ENCODE measurements at places on chromosomes 16 and 17.
A peak's percentile ranks its signal among the peaks of the same experiment; 100 is the strongest.

DNA sequence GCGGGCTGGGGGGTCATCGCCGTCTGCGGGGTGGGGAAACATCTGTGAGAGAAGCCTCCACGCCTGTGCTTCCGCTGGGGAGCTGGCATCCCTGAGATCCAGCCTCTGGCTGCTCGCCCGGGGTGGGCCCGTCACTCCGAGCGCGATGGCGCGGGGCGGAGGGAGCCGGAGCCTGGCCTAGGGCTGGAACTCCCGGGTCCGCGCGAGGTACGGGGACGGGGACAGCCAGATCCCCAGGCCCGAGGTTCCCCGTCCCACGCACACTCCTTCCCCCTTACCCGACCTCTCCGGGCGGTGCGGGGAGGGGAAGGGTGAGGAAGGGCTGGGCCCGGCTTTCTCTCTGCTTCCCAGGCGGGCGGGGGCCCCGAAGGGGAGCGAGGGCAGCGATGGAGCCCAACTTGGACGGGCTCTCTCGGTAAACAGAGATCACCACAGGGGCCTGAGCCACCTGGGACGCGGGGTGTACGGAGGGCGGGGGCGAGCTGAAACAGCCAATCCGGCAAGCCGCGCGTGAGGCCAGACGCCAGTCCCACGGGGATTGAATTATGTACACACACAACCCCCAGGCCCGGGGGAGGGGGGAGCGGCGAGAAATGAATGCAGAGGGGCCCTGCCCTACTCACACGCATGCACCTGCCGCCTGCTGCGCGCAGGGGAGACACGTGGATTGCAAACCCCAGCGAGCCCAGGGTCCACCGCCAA lies at the start of gene SLC16A11:
TSS of gene SLC16A11 (minus strand) at position 596 of the 702 bp plus-strand sequence. CDS start at position 17, 579 bp downstream.
- DNase-seq: no peak

GRCh38 chr16:84898447-84898846 lies 78.7 kb downstream of the CRISPLD2 start:
- DNase-seq: no peak

DNA sequence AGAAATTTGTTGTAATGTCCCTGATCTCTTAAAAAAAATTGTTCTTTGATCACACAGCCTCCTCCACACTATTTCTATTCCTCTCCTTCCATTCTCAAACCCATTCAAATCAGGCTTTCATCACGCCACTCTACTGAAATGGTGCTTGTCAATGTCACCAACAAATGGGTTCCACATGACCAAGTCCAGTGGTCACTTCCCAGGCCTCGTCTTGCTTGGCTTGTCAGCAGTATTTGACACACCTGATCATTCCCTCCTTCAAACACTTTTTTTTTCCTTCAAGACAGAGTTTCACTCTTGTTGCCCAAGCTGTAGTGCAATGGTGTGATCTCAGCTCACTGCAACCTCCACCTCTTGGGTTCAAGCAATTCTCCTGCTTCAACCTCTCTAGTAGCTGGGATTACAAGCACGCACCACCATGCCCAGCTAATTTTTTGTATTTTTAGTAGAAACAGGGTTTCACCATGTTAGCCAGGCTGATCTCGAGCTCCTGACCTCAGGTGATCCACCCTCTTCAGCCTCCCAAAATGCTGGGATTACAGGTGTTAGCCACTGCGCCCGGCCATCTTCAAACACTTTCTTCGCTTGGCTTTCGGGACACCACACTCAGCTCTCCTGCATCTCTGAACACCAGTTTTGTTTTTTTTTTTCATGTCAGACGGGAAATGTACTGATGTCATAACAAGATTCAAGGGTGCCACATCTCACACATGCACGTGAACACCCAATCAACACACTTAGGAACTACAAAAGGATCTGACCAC lies 18.3 kb downstream of the NQO1 start:
- no peak for DNase-seq

DNA sequence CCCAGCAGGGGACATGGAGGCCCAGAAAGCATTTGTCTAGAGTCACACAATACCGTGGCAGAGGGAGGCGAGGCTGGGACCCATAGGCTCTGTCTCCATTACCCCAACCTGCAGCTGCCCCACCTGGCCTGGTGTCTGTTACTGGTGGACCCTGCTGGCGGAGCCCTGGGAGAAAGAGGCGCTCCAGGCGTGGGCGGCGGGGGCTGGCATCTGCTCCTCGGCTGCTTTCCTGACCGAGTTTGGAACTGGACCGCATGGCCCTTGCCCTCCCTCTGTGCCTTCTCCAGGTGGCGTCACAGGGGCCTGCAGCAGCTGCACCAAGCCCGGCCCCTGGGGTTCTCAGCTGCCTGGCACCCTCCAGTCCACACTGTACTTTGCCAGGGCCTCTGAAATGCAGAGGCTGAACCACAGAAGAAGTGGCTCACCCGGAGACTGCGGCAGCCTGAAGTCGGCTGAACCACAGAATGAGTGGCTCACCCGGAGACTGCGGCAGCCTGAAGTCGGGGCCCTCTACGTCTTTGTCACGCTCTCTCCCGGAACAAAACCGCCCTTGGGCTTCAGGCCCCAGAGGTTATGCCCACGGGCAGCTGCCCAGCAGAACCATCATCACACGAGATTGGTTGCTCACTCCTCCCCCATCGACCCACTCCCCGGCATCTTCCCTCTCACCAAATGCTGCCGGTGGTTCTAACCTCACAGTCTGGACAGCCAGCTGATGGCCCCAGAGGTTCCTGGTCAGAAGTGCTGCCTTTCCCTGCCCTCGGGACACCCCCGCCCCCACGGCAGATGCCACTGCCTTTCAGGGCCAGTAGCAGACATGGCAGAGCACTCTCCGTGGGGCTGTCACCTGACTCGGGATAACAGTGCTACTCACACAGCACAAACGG lies 20.2 kb downstream of the CBFA2T3 start:
- DNase-seq: no peak

- no peak for DNase-seq
These were observed 5.1 kb upstream of the PERCC1 start for GRCh38 chr16:1425616-1426370.

DNA sequence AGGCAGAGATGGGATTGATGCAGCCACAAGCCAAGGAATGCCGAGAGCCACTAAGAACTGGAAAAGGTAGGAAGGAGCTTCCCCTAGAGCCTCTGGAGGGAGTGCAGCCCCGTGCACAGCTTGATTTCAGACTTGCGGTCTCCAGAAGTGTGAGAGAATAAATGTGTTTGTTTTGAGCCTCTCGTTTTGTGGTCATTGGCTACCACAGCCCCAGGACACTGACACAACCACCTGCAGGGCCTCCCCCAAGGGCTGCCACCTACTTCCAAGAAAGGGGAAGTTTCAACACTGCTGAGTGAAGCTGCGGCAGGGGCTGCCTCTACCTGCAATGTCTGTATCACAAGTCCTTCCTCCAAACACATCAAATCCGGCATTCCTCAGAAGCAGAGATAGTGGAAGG lies 346.9 kb downstream of the C16orf95 start:
- DNase-seq: no peak

DNA sequence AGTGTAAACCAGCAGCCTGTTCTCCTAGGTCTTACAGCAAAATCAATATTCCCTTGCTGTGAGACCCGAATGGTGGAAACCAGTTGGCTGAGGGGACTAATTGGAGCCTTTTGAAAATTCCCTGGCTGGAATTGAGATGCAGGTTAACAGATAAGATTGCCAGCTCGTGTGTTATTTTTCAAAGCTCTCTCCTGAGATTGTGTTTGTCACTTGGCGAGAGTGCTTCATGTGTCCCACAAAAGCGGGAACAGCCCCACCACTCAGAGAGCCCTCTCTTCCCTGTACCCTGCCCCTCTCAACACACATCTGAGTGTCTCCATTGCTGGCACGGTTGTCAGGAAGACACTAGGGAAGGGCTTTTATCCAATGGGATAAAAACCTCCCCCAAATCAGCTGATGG lies 356.1 kb downstream of the CPPED1 start:
- DNase-seq: no peak

- DNase-seq: no peak
These were observed 92.4 kb downstream of the HAPSTR1 start for GRCh38 chr16:9183682-9184353.

- no peak for DNase-seq
These were observed 122.4 kb upstream of the WSCD1 start for GRCh38 chr17:5947701-5948180.

DNA sequence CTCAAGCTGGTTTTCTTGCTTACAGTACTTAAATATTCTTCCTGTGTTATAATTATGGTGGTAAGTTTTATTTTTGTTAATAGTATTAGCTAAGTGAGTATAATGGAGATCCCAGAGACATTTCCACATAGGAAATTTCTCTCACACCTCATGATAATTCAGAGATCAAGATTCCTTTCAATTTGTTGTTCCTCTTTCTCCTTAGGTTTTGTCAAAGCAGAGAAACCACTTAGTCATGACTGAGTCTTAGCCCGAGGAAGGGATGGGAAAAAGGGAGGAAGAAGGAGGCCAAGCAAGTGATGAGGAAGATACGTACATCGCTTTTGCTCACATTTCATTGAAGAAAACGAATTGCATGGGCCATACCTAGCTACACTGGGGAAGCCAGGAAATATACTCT lies 18.4 kb downstream of the ESRP2 start:
- DNase-seq: no peak

DNA sequence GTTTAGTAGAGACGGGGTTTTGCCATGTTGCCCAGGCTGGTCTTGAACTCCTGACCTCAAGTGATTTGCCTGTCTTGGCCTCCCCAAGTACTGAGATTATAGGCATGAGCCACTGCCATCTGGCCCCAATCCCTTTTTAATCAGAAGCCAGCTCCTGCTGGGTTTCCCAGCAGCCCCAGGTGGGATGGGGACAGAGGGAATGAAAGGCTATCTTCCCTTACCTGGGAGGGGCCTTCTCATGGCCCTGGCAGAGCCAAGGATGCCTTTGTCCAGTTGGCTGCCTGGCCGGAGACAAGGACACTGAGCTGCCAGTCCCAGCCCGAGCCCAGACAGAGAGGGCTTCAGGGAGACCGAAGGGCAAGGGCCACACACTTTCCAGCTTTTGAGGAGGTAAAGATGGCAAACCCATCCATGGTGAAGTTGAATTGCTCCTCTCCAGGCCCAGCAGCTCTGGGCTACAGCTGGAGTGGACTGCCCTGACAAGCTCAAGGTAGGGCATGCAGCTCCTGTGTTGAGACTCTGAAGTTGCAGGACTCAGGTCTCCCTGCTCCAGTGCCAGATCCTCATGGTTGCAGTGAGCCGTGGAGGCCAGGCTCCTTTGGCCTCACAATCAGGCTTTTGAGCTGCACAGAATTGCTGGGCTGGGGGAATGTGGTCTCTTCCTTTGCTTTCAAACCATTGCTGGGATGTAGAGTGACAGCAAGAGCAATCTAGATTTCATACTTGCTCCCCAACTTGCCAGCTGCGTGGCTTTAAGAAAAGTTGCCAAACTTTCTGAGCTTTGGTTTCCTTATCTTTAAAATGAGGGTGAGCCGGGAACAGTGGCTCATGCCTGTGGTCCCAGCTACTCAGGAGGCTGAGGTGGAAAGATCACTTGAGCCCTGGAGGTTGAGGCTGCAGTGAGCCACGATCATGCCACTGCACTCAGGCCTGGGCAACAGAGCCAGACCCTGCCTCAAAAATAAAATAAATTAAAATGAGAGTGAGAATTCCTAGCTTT lies 44.5 kb upstream of the IL34 start:
- DNase-seq: no peak

GRCh38 chr17:75633486-75634375 lies 497 bp downstream of the SMIM5 start:
- DNase-seq: no peak

GRCh38 chr16:68636818-68637217 lies 8.3 kb upstream of the CDH3 start:
- no peak for DNase-seq

DNA sequence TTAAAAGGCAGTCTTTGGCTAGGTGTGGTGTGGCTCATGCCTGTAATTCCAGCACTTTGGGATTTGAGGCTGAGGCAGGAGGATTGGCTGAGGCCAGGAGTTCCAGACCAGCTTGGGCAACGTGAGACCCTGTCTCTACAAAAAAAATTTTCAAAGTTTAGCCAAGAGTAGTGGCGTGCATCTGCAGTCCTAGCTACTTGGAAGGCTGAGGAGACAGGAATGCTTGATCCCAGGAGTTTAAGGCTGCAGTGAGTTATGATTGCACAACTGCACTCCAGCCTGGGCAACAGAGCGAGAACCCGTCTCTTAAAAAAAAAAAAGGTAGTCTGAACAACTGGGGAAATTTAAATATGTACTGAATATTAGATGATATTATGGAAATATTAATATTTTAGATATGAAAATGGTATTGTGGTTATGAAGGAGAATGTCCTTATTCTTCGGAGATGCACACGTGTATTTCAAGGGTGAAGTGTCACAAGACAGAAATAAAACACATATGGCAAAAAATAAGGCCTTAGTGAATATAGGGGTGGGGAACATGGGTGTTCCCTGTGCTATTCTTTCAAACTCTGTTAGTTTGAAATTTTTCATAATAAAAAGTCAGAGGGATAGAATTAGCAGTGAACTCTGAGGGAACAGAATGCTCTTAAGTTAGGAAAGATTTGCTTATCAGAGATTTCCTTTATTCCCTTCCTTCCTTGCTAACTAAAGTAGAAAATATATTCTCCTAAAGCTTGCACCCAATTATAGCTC lies 144.7 kb downstream of the CDK5R1 start:
- DNase-seq: no peak

GRCh38 chr17:82611140-82612058 lies 36.8 kb downstream of the WDR45B start:
- peak; percentile 50 for DNase-seq

DNA sequence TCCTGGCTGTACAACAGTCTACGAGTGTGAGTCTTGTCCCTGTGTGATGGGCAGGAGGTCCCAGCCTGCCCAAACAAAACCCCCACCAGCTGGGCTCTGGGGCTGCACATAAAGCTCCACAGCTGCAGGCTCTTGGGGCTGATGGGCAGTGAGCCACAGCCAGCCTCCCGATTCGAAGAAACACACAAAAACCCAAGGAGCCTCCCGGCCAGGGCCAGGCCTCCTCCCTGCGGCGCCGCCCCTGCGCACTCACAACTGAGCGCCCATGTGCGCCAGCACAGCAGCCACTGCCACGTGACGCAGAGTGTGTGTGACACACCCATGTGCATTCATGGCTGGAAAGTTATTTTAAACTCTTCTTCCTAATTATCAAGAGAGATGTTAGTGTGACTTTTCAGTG lies 30.6 kb upstream of the FAAP100 start:
- no peak for DNase-seq

- DNase-seq: no peak
These were observed 26.0 kb downstream of the CBFB start for GRCh38 chr16:67054901-67055300.

- no peak for DNase-seq
These were observed 197.8 kb upstream of the CHMP6 start for GRCh38 chr17:80793851-80794267.

Data from D721Med (cell line).